ENCODE measurements at places on chromosomes 7 and 10.
A peak's percentile ranks its signal among the peaks of the same experiment; 100 is the strongest.

GRCh38 chr10:128147669-128148068 lies 21.4 kb upstream of the MKI67 start:
- peak overlapping the region; percentile 76 for H3K27ac ChIP-seq
- no peaks in the 10 kb centered on the region for H3K27me3 ChIP-seq
- no peaks in the 10 kb centered on the region for H3K36me3 ChIP-seq
- H3K4me3 ChIP-seq: peak overlapping the region; percentile 53

DNA sequence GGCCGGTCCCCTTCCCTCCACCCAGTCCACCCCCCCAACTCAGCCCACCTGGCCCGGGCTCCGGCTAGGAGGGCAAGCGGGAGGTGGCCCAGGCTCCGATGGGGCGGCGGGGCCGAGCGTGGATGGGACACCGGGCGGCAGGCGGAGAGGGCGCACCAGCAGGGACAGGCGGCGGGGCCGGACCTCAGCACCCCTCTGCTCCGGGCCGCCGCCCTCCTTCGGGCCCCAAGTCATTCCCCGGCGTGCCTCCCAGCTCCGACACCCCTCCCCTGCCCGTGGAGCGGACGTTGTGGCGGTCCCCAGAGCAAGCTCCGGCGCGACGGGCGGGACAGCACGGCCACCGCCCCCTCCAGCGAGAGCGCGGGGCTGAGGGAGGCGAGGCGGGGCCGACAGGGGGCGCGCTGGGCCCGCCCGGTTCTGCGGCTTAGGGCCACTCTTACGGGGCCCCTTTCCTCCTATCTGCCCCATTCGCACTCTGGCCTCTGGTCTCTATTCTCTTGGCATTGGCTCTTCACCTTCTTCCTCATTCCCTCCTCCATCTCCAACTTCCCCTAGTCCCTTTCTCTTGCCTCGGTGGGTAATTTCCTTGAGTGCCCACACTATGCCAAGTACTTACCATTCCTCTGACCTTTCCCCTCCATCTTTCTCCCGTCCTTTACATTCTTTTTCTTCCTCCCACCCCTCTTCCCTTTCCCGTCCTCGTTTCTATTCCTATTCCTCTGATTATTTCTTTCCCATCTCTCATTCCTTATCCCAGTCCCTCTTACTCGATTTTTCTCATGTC lies 701 bp upstream of the GBX1 start:
- DNase-seq: no peak
- H3K4me1 ChIP-seq: no peaks in the 10 kb centered on the region
- peaks cover 35% of the 10 kb centered on the region for H3K27me3 ChIP-seq
- peak overlapping the region; percentile 38 for H3K4me3 ChIP-seq
- no peak overlapping the region for H3K27ac ChIP-seq

- H3K27ac ChIP-seq: no peak overlapping the region
- DNase-seq: no peak
- H3K36me3 ChIP-seq: no peaks in the 10 kb centered on the region
- H3K4me3 ChIP-seq: no peak overlapping the region
These were observed 6.2 kb downstream of the GPRIN2 start for GRCh38 chr10:46550076-46550790.

DNA sequence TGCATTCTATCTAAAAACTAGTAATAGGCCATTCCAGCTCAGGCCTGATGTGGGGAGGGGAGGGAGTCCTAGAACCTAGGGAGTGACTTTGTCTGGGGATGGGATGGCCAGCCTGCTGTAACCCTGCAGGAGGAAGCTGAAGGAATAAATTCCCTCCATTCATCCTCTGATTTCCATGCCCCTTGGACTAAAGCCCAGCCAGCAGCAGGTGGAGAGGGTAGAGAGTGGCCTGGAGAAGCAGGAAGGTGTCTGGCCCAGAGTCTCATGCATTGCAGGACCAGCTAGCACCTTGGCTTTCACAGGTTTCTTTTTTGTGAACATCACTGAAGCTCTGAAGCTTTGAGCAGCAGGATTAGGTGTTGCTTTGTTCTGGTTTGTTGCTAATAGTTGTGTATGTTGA lies 32.8 kb upstream of the CDH23 start:
- H3K36me3 ChIP-seq: peaks cover 8% of the 10 kb centered on the region
- peaks cover 21% of the 10 kb centered on the region for H3K4me1 ChIP-seq
- H3K4me3 ChIP-seq: peak overlapping the region; percentile 43
- H3K27ac ChIP-seq: peak overlapping the region; percentile 89

DNA sequence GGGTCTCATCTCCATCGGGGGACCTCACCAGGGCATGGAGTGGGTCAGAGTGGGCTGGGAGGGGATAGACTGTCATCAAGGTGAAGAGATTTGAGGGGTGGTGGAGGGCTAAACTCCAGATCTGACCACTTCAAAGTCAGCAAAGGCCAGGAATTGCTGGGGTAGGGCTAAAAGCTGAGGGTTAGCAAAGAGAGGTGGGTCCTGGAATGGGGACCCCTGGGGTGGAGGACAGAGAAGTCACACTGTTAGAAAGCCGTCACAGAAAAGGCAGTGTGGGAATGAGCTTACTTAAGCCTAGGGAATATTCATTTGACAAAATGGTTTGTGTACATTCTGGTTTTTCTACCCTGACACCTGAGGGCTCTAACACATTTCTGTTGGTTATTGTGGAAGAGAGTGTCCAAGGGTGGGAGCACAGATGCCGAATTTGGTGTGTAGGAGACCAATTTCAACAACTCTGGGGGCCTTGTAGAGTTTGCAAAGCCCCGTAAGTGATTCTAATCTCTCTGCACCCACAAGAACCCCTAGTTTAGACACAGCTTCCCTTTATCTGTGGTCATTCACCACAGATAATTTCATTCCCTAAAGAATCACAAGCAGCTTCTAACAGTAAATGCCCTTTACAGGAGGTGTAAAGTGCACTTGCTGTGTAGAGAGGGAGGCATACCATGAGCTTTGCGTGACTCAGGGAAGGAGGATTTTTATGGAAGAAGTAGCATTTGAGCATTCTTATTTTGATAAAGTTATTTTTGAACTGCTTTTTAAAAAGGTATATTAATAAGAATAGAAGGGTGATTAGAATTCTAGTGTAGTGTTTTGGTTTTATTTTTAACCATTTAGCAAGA lies 6.4 kb downstream of the FBH1 start:
- peaks cover 17% of the 10 kb centered on the region for H3K4me1 ChIP-seq
- H3K27ac ChIP-seq: no peak overlapping the region
- no peaks in the 10 kb centered on the region for H3K27me3 ChIP-seq
- no peak for DNase-seq
- H3K36me3 ChIP-seq: peaks cover 19% of the 10 kb centered on the region
- H3K4me3 ChIP-seq: no peak overlapping the region

- H3K27me3 ChIP-seq: no peaks in the 10 kb centered on the region
- H3K27ac ChIP-seq: no peak overlapping the region
- peaks cover 8% of the 10 kb centered on the region for H3K4me1 ChIP-seq
- peaks cover 6% of the 10 kb centered on the region for H3K36me3 ChIP-seq
These were observed 7.4 kb downstream of the ARHGAP21 start for GRCh38 chr10:24716295-24716694.

- H3K36me3 ChIP-seq: peaks cover 7% of the 10 kb centered on the region
- H3K27ac ChIP-seq: no peak overlapping the region
- no peaks in the 10 kb centered on the region for H3K27me3 ChIP-seq
These were observed 3.5 kb upstream of the FRAT2 start for GRCh38 chr10:97338041-97338440.

DNA sequence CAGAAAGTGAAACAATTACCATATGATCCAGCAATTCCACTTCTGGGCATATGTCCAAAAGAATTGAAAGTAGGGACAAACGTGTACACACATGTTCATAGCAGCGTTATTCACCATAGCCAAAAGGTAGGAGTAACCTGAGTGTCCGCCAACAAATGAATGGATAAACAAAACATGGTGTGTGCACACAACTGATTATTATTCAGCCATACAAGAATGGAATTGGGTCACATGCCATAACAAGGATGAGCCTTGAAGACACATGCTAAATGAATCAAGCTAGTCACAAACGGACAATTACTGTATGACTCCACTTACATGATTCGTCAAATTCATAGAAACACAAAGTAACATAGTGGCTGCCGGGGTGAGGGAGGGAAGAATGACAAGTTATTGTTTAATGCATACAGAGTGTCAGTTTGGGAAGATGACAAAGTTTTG lies 4.1 kb upstream of the OIT3 start:
- H3K4me3 ChIP-seq: no peak overlapping the region
- peak; percentile 98 for DNase-seq
- no peaks in the 10 kb centered on the region for H3K27me3 ChIP-seq
- peaks cover 18% of the 10 kb centered on the region for H3K36me3 ChIP-seq
- H3K4me1 ChIP-seq: peaks cover 17% of the 10 kb centered on the region
- H3K27ac ChIP-seq: peak overlapping the region; percentile 26

- peaks cover 20% of the 10 kb centered on the region for H3K36me3 ChIP-seq
- DNase-seq: no peak
- peaks cover 8% of the 10 kb centered on the region for H3K4me1 ChIP-seq
- peaks cover 48% of the 10 kb centered on the region for H3K27me3 ChIP-seq
- peak overlapping the region; percentile 98 for H3K27ac ChIP-seq
These were observed 509 bp upstream of the ING3 start for GRCh38 chr7:120949998-120950538.

- H3K36me3 ChIP-seq: peaks cover 53% of the 10 kb centered on the region
- no peak overlapping the region for H3K4me3 ChIP-seq
- no peaks in the 10 kb centered on the region for H3K4me1 ChIP-seq
- no peaks in the 10 kb centered on the region for H3K27me3 ChIP-seq
- no peak for DNase-seq
- no peak overlapping the region for H3K27ac ChIP-seq
These were observed 33.6 kb downstream of the IQCE start for GRCh38 chr7:2592375-2592865.

GRCh38 chr7:964401-965231 lies 10.1 kb upstream of the ADAP1 start:
- no peaks in the 10 kb centered on the region for H3K27me3 ChIP-seq
- DNase-seq: peak; percentile 32
- no peak overlapping the region for H3K4me3 ChIP-seq
- H3K27ac ChIP-seq: no peak overlapping the region
- no peaks in the 10 kb centered on the region for H3K4me1 ChIP-seq
- H3K36me3 ChIP-seq: peaks cover 50% of the 10 kb centered on the region

DNA sequence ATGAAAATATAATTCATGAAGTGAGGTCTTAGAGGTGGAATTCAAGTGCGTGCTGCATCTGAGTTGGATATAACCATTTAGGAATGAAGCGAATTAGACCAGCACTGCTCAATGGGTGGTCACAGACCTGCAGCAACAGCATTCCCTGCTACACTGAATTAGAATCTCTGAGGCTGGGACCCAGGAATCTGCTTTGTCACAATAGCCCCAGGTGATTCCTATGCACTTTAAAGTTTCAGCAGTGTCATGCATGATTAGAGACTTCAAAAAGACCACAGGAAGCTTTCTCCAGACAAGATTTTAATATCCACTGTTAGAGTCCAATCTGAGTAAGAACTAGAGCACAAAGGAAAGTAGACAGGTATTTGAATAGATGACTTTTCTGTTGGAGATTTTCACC lies 352.8 kb upstream of the VSTM2A start:
- H3K27me3 ChIP-seq: no peaks in the 10 kb centered on the region
- no peaks in the 10 kb centered on the region for H3K36me3 ChIP-seq
- no peak overlapping the region for H3K4me3 ChIP-seq

GRCh38 chr10:86391236-86391840 lies 24.7 kb upstream of the GRID1 start:
- no peak overlapping the region for H3K27ac ChIP-seq
- H3K4me3 ChIP-seq: no peak overlapping the region
- no peaks in the 10 kb centered on the region for H3K36me3 ChIP-seq
- H3K4me1 ChIP-seq: peaks cover 6% of the 10 kb centered on the region

GRCh38 chr7:139321071-139321745 lies 19.9 kb upstream of the FMC1 start:
- no peaks in the 10 kb centered on the region for H3K27me3 ChIP-seq
- H3K4me3 ChIP-seq: no peak overlapping the region
- H3K4me1 ChIP-seq: no peaks in the 10 kb centered on the region
- DNase-seq: peak; percentile 51

DNA sequence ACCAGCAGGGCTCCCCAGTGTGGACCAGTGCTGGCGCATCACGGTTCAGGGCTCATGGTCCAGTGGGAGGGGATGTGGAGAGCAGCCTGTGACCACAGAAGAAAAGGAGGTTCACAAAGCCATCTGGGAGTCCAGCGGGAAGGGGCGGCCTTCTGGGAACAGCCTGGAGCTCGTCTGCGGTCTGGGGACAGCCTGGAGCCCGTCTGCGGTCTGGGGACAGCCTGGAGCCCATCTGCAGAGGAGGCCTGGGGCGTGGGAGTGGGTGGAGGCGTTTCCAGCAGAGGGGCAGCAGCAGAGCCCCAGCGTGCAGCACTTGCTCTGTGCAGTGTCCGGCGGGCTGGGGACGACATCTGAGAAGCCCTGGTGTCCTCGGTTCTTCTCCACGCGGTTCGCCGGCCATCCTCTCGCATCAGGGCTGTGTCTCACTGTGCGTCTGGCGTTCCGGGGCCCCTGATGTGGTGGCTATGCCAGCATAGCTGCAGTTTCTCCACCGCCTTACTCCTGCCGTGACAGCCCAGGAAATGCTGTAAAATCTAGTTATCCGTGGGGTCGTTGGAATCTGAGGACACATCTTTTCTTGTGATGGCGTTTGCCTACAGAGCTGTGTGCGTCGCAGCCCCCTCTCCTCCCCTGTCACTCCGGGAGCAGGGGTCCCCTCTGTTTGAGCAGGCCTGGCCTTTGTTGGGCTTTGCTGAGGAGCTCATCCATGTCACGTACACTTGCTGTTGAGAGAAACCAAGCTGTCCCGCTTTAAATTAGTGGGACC lies 104.6 kb downstream of the INPP5A start:
- no peak overlapping the region for H3K27ac ChIP-seq
- H3K27me3 ChIP-seq: no peaks in the 10 kb centered on the region
- peaks cover 11% of the 10 kb centered on the region for H3K4me1 ChIP-seq
- H3K36me3 ChIP-seq: peaks cover 6% of the 10 kb centered on the region

DNA sequence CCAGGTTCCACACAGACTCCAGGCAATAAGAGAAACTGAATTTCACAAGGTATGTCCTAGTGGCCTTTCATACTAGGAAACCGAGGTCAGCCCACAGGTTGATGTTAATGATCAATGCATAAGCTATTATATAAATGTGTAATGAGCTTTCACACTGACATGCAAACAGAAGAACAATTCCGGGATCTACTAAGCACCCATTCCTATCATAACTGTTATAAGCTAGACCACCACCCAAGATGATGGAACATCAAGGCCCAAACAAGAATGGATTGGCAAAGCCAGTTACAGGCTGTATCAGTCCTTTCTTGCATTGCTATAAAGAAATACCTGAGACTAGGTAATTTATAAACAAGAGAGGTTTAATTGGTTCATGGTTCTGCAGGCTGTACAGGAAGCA lies 15.2 kb downstream of the SORBS1 start:
- no peaks in the 10 kb centered on the region for H3K36me3 ChIP-seq
- no peak overlapping the region for H3K27ac ChIP-seq
- no peak for DNase-seq
- H3K4me3 ChIP-seq: no peak overlapping the region
- H3K27me3 ChIP-seq: no peaks in the 10 kb centered on the region

- peaks cover 13% of the 10 kb centered on the region for H3K4me1 ChIP-seq
- H3K4me3 ChIP-seq: no peak overlapping the region
- H3K27me3 ChIP-seq: no peaks in the 10 kb centered on the region
- no peak overlapping the region for H3K27ac ChIP-seq
- peaks cover 6% of the 10 kb centered on the region for H3K36me3 ChIP-seq
These were observed 76.1 kb upstream of the ZEB1 start for GRCh38 chr10:31242902-31243301.
